ENCODE measurements at places on chromosomes 2 and 18.

GRCh38 chr2:134301928-134302260 lies 48.0 kb downstream of the MGAT5 start:
- DNase-seq, result no peak

DNA sequence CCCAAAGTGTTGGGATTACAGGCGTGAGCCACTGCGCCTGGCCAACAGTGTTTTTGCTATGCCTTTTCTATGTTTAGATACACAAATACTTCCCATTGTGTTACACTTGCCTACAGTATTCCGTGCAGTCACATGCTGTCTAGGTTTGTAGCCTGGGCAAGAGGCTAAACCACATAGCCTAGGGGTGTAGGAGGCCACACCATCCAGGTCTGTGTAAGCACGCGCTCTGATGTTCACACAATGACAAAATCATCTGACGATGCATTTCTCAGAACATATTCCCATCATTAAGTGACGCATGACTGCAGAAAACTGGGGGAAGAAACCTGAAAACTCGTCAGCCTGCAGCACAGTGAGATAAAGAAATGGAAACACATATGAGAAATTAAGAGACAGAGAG lies 46.1 kb upstream of the TWIST2 start:
- DNase-seq, result no peak

DNA sequence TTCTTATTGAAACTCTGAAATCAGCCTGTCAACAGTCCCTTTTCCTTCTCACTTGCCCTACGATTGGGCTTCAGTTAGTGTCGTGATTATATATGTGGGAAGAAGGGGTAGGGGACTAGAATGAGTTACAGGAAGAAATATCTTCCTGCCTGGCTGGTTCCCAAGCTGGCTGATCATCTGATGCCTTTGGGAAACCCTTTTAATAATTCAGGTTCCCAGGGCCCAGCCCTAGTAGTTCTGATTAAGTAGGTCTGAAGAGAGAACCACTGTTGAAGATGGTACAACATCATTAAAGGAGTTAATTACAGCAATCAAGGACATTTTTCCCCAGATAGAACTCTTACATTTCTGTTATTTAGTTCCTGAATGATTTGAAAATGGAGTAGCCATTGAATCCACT lies 110.1 kb upstream of the EML6 start:
- no peak for DNase-seq

- DNase-seq, result no peak
Measured at GRCh38 chr2:34848691-34849090, 1249.6 kb upstream of the FAM98A start.

- no peak for DNase-seq
Measured at GRCh38 chr2:113187771-113188170, 14.0 kb downstream of the PSD4 start.

DNA sequence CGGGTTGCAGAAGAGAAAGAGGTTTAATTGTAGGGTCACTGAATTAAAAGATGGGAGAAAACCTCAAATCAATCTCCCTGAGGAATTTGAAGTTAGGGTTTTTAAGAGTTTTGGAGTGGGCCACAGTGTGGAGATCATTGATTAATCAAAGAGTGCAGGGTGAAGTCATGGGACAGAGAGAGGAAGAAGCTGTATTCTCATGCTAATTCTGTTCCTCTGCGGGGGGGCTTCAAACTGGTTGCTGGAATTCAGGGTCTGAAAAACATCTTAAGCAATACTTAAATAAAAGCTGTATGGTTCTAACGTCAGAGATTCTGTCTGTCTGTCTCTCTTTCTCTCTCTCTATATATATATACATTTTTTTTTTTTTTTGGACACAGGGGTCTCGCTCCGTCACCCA lies 169.8 kb upstream of the SPATS2L start:
- DNase-seq, result no peak

- DNase-seq, result no peak
Measured at GRCh38 chr2:241612156-241613016, 24.6 kb downstream of the THAP4 start.

DNA sequence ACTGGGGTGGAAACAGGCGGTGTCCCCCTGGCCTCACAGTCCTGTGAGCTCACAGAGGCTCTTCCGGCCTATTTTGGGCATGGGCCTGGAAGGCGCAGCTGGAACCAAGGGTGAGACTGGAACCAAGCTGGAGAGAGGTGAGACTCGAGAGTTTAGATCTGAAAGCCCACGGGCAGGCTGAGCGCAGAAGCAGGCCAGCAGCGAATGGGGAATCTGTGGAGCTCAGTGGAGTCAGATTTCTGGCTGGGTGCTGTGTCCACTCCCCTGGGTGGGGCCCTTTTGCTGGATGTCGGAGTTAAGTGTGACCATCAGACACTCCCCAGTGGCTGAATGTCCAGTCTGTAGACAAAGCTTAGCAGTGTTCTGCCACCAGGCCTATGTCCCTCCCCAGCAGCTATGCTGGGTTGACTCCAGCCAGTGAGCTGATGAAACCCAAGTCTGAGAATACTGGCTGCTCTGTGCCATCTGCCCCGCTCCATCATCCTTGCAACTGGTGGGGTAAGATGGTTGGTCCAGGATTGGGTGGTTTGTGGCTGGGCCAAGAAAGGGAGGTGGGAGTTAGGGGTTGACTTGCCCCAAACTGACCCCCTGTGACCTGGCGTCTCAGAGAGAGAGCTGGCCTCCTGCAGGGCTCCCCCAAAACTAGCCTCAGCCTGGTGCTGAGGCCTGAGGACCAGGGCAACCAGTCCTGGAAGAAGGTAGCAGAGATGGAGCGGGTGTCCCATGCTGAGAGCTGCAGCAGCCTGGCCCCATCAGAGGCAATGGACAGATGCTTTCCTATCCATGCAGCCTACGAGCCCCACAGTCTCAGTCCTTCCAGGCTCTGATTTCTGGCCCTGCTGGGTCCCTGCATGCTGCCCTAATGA lies 34.4 kb downstream of the CYP26B1 start:
- DNase-seq, result no peak

DNA sequence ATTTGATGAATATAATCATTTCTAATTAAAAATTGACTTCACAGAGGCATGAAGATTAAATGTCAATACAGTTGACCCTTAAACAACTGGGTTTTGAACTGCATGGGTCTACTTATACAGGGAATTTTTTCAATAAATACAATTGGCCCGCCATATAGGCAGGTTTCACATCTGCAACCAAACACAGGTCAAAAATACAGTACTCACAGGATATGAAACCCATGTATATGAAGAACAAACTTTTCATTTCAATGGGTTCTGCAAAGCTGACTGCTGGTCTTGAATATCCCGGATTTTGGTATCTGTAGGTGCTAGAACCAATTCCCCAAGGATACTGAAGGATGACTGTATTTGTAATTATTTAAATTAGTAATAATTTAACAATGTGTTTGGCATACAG lies 555.6 kb downstream of the EPHA4 start:
- no peak for DNase-seq

GRCh38 chr2:61017556-61018317 lies at the start of the genes PEX13 and PUS10:
Gene PEX13, plus strand, starts transcription at chr2:61017720. Its CDS starts 40 bp downstream, at chr2:61017760.
Gene PUS10, minus strand, starts transcription at chr2:61018255. Its CDS starts 6,365 bp downstream, at chr2:61011890.
- DNase-seq, result peak; percentile 69

GRCh38 chr18:28331551-28331950 lies 154.6 kb upstream of the CDH2 start:
- no peak for DNase-seq

GRCh38 chr18:11859903-11860407 lies 8.7 kb downstream of the CHMP1B start:
- DNase-seq, result no peak

- no peak for DNase-seq
Measured at GRCh38 chr2:133270550-133270949, 297.7 kb downstream of the NCKAP5 start.

DNA sequence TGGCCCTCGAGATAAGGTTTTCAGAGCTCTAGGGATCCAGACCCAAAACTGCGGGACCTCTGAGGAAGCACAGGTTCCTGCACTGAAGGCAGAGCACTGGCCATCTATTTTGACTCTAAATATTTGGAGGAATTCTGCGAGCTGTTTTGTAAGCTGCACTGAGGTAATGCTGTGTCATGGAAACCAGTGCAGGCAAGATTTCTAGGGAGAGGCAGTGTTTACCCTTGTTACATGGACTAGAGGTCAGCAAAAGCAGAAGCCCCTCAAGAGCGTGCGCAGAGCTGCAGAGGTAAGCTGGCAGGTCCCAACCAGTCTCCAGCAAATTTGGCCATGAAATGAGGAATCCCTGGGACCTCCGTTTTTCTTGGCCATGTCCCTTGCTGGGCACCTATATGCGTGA lies 137.3 kb downstream of the RNF152 start:
- DNase-seq, result no peak

- no peak for DNase-seq
Measured at GRCh38 chr18:62637807-62638687, 77.3 kb upstream of the PHLPP1 start.

DNA sequence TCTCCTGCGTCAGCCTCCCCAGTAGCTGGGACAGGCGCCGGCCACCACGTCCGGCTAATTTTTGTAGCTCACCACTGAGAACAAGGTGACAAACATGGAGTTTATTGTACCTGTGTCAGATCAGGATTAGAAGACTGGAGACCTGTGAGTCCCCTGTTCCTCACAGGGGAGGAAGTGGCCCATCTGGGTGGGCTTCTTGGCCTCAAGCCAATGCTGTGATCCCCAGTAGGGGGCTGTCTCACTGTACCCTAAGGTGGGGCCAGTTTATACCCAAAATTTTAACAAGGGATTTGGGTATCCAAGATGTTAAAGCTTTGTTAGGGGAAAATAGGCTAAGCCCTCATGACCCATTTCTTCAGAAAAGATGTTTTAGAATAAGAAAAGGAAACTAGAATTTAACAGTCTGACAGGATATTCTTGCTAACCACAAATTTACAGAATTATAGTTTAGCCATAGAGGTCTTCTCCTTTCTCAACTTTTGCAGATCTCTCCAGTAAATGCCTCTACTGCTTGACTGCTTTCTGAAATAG lies 16.3 kb downstream of the PCBP1 start:
- DNase-seq, result no peak

DNA sequence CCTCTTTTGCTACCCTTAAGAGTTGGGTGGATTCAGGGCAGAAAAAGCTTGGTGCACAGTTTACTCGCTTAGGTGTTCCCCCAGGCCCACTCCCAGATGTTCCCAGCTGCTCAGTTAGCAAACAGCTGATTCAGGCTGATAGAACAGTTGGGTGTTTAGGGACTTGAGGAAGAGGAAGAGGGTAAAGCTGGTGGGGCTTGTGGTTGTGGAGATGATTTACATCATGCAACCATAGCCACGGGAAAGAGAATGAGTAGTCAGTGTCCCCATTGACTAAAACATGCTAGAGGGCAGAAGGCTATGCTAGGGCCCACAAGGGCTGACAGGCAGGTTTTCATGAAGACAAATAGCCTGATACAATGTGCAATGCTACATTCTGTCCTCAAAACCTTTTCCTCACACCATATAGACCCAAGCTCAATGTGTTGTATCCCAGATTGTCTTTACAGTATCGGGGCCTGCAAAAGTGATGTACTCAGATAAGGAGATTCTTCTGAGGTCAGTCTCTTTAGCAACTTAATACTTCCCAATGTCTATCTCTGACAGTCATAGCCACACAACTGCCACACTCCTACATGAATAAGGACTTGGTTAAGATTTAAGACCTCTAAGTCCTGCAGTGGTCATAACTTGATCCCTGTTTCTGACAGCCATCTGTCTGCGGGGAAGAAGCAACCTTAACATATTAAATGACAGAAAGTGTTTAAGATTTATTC lies 15.6 kb downstream of the COLEC12 start:
- DNase-seq, result no peak

- no peak for DNase-seq
Measured at GRCh38 chr18:48468151-48468550, 59.0 kb upstream of the ZBTB7C start.

DNA sequence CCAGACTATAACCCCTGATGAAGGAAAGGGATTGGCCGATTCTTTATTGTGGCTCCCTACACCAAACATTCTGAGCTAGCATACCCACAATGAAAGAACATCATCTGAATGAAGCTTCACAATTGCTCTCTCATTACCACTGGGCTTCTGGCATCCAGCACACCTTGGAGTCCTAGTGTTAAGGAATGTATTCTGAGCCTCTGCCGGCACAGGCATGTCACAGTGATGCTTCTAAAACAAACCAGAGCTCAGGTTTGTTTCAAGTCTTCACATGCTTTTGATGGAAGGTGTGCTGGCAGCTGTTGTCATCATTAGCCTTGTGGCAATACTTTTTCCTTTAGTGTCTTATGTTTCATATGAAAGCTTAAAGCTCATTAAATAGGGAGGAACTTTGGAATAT lies 76.3 kb upstream of the RBBP8 start:
- DNase-seq, result no peak

GRCh38 chr2:230944123-230944653 lies 19.1 kb upstream of the GPR55 start:
- no peak for DNase-seq

DNA sequence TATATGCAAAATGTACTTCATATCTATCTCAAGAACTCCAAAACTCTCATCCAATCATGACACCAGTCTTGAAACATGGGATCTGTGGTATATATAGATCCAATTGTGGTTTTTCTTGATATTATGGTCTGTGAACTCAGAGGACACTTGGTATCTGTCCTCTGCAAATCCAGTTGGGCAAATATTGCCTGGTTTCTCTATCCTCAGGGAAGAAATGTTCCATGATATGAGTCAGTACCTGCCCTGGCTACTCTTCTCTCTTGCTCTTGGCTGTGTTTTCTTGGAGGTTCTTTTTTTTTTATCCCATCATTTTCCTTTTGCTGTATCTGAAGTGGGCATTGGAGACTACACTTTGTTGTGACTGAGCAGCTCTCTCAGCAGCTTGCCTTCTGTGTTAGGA lies 10.9 kb downstream of the NBEAL1 start:
- no peak for DNase-seq

DNA sequence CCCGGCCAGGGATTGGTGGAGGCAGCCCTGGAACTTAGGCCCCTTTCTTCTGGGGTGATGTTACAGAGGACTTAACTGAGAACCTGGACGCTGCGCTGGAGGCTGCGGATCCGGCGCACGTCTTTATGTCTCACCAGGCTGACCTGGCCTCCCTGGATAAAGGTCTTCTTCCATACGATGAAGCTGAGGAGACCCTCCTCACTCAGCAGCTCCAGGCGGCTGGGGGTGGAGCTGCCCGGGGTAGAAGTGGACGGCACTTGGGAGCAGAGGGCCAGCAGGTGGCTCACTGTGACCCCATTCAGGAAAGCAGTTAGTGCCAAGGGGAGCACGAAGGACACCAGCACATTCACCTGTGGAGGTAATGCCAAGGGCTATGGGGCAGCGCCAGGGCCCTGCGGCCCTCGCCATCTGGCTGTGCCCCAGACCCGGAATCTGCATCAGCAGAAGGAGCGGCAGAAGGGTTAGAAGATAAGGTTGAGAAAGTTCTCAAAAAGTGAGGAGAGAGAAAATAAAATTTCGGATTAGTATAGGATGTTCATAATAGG lies 8.0 kb downstream of the NTSR2 start:
- DNase-seq, result no peak

DNA sequence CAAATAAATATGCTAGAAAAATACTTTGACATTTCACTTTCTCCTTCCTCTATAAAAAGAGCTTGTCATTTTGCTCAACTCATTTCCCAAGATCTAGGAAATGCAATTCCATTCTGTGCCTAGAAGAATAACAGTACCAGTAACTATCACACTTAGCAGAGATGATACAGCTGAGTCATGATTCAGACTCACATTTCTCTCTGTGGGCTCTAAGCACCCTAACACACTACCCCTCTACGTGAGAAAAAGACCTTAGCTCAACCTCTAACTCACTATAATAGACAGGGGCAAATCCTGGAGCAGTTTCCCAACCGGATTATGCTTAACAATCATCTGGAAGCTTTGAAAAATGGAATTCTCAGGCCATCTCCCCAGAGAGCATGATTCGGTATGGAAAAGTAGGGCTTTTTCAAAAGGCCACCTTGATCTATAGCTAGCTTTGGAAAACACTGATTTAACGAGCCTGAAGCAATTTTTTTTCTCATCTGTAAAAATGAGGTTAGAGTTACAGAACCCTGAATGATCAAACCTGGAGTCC lies 1312.3 kb upstream of the PIK3C3 start:
- no peak for DNase-seq

- DNase-seq, result peak; percentile 6
Measured at GRCh38 chr2:122136056-122136455, 380.6 kb downstream of the TSN start.

Data from nephron progenitor cell (in vitro differentiated cells).